ENCODE measurements at places on chromosomes 2 and 18. TPM values are rescaled to one million over a fixed set of nuclear protein-coding genes. Genes with fewer than 3 reads are reported as not detected.

KCNG2 gene
- polyA plus RNA-seq: 0.13 TPM

ATP6V1C2 gene
- 8.1 TPM for polyA plus RNA-seq

MSGN1 gene
- not detected for polyA plus RNA-seq

GPBAR1 gene
- 1.2 TPM for polyA plus RNA-seq

TMEM169 gene
- polyA plus RNA-seq: 14.0 TPM

RNF152 gene
- polyA plus RNA-seq: 13.0 TPM

COL4A4 gene
- 48.6 TPM for polyA plus RNA-seq

DNA sequence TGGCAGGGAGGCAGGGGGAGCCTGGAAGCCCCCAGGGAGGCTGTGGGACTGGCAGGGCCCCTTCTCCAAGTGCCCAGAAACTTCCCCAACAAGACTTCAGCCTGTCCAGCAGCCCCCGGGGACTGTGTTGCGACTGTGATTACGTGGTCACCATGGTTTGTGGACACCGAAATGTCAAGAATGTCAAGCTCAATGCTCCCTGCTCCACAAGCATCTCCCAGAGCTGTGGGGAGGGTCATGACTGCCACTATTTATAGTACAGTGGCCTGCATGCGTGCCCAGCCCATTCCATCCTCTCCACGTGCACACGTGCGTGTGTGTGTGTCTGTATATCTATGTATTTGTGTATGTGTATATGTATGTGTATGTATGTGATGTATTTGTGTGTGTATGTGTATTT lies 93.8 kb upstream of the MBOAT2 start:
- DNase-seq: no peak

DNA sequence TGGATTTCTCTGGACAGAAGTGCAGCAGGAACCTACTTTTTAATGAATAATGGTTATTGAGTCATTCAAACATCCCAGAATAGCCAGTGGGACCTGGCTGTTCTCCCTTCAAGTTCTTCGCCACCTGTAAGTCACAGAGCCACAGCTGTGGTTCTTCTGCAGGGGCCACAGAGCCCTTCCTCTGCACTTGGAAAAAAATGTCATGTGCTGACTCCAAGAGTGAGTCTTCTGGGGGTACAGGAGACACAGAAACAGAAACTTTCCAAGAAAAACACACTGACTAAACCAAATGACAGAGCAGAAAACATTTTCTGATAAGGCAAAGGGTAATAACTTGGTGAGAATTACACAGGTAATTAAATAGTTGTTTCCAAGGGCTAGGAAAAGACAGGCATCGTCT lies 68.7 kb upstream of the FN1 start:
- DNase-seq: no peak

GRCh38 chr2:99876956-99877355 lies 265.4 kb downstream of the AFF3 start:
- DNase-seq: no peak

DNA sequence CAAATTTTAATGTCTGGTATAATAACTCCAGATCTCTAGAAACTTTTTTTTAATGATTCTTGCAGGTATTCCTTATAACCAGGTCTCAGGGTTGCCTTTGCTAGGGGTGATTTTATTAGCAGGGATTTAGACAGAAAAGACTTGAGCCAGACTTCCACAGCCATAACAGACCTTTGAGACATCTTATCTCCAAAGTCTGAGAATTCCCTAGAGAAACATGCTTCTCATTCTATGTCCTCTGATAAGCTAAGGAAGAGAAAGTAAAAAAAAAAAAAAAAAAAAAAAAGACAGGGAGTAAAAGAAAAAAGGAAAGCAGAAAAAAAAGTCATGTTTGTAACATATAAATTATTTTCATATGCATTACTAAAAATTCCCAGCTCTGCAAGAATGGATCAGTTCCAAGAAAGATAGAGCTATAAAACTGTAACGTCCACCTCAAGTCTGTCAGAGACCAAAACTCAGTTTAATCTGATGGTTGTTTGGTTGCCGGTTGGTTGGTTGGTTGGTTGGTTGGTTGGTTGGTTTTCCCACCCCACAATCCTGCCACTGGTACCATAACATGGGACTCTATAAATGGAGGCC lies 153.8 kb downstream of the COL6A3 start:
- no peak for DNase-seq

DNA sequence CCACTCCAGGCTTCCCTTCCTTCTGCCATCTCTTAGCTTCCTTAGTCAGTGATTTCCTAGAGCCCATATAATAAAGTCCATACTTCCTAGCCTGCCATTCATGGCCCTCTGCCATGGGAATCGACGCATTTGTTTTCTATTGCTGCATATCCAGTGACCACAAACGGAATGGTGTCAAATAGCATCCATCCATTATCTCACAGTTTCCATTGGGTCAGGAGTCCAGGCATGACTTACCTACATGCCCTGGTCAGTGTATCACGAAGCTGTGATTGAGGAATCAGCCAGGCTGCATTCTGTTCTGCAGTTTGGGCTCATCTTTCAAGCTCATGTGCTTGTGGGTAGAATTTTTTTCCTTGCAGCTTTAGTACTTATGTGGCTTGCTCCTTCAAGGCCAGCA lies 209.7 kb upstream of the EPAS1 start:
- no peak for DNase-seq

GRCh38 chr18:79637921-79638909 lies 41.4 kb upstream of the CTDP1 start:
- DNase-seq: no peak

GRCh38 chr2:237727363-237727762 lies 71.2 kb upstream of the RBM44 start:
- no peak for DNase-seq

DNA sequence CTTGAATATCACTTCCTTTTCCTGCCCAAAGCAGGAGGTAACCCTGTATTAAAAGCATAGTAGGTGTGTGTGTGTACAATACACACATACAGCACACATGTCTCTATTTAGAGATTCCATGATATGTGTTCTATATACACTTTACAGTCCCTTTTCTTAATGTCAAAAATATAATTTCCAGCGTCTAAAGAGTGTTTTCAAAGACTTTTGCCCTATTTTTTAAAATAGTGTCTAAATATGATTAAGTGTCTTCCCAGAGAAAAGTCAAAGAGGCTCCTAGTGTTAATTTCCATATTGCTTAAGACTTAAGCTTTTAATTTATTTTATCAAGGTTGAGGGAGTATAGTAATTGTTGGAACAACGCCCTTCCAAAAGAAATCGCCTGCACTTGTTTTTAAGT lies 420.3 kb upstream of the POU3F3 start:
- DNase-seq: no peak

DNA sequence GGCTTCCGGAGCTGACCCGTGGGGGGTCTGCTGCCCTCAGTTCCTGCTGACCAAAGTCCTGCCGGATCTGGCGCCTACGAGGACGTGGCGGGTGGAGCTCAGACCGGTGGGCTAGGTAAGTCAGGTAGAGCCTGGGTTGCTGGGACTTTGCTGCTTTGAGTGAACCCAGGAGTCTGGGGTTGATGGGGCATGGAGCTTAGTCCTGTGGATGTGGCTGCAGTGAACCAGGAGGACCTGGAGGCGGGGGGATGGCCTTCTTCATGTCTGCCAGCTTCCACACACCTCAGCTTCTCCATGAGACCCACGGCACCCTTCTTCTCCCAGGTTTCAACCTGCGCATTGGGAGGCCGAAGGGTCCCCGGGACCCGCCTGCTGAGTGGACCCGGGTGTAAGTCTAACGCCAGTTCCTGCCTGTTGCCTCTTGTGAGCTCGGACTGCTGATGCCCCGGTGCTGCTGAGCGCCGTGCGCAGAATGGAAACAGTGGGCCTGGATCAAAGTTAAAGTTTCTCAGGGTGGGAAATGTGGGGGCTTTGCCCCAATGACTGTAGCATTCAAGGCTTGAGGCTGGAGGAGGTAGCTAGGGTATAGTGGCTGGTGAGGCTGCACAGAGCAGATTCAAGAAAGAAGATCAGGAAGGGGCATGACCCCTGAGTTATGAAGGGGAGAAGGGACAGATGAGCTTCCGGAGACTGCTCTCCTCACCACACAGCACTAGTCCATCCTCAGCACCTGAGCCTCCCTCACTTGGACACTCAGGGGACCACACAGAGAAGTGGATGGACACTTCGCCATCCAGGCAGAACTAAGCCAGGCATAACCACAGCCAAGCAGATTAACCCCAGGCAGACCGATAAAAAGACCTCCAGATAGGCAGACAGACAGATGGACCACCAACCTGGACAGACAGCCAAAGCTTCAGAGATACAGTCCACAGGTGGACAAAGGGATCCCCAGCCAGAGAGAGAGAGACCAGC lies 17.3 kb downstream of the PTPN18 start:
- no peak for DNase-seq

DNA sequence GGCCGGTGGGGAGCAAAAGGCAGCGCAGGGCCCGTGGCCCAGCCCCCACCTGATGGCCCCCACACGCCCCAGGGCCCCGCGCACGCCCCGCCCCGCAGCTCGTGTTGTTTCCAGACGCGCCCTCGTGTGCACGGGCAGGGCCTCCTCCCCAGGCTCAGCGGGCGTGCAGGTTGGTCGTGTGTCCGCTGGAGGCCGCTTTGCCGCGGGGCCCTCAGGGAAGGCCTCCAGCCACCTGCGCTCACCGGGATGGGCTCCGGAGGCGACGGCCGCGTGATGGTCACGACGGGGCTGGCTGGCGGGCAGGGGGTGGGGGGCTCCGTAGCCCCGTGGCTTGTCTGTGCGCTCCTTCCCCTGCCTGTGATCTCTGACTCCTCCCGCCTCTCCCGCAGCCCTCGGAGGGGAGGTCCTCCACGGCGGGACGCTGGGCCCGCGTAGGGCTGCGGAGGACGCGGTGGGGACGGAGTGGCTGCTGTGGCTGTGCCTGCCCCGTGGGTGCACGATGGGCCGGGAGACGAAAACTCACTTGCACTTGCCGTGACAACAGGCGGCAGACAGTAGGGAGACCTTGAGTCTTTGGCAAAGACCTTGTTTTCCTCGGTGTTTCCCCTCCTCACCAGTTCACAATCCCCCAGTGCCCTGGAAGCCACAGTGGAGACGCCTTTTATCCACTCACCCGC lies 67.1 kb downstream of the RTP5 start:
- no peak for DNase-seq

GRCh38 chr2:157386747-157387146 lies 57.1 kb downstream of the CYTIP start:
- no peak for DNase-seq

DNA sequence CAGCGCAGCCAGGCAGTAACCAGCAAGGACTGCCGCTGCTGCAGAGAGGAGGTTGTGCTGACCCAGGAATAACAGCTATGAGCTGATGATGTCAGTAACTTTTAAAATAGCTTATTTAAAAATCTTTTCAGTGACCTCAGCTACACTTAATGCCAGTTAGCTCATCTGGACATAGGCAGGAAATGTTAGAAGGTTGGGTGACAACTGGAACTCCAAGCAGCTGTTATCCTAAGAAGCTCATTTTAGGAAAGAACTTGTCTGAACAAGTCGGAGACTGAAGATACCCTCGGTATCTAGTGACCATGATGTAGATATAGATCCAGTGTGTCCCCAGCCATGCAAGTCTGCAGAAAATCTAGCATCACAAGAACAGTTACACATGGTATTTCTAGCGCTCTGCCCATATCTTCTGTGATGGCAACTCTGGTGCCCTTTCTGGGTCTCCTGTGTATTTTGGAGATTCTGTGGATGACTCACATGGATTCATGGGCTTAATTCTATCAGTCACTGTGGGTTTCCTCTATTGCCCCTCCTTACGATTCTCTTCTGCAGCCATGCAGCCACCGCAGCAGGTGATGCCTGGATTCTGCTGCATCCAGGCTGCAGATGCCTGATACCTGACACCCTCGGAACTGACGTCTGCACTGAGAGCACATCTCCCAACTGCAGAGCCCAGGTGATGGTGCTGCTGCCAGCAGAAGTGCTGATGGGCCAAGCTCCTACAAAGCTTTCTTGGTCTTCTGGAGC lies 19.8 kb upstream of the PLEK start:
- DNase-seq: no peak

- DNase-seq: no peak
Measured at GRCh38 chr2:238321467-238321866, 1.1 kb downstream of the TRAF3IP1 start.

GRCh38 chr18:69002233-69002632 lies 204.4 kb downstream of the CCDC102B start:
- no peak for DNase-seq

- DNase-seq: peak; percentile 46
Measured at GRCh38 chr2:19362094-19362754, 3.8 kb upstream of the OSR1 start.

- DNase-seq: no peak
Measured at GRCh38 chr2:11072550-11072949, 82.7 kb upstream of the SLC66A3 start.

- no peak for DNase-seq
Measured at GRCh38 chr2:161570424-161571050, 53.7 kb upstream of the SLC4A10 start.

DNA sequence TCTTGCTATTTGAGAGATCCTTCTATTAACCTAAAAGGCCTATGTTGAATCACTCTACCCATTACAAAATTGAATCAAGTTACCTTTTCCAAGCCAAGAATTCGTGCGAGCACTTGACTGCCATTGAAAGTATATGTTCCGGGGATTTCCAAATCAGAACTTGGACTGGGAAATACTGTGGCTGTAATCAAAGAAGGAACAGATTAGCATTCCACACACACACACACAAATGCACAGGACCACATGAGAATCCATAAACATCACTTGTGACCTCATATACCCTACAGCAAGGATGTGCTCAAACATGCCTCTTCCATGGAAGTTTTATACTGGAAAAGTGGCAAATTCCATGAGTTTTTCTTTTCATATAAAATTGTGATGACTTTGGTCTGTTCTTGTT lies 86.0 kb downstream of the ABCA12 start:
- DNase-seq: no peak

- no peak for DNase-seq
Measured at GRCh38 chr2:98912221-98912851, 23.7 kb downstream of the CRACDL start.

DNA sequence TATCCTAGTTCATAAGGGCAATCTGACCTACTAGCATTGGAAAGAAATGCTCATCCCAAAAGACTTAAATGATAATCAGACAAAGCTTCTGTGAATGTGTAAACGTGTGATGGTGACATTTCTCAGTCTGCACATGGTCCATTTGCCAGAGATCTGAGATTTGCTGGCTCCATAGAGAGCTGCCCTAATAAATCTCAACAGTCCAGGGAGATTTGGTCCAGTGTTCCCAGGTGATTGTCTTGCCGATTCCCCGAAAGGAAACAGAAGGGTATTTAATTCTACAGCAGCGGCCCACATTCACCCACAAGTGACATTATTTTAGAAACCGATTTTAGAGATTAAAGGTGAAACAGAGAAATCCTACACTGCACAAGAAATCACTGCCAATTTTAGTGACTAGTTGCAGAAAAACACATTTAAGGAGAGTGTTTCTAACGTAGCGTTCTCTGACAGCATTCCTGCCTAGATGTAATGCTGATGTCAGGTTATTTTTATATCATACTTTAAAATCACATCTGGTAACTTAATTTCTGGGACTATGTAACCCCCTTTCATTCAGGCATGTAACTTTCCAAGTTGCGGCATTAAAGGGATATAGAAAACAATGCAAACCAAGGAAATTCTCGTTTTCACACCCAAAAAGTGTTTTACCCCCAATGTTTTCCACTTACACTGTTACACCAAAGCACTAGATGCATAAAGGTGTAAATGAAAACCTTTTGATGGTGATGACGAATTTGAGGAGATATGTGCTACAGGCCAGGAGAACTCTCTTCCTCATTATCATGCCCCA lies 231.9 kb upstream of the FN1 start:
- no peak for DNase-seq

All from left kidney (tissue), 8 donors.